HS-27A (cell line): ENCODE measurements at places on chromosomes 12 and 14.

DNA sequence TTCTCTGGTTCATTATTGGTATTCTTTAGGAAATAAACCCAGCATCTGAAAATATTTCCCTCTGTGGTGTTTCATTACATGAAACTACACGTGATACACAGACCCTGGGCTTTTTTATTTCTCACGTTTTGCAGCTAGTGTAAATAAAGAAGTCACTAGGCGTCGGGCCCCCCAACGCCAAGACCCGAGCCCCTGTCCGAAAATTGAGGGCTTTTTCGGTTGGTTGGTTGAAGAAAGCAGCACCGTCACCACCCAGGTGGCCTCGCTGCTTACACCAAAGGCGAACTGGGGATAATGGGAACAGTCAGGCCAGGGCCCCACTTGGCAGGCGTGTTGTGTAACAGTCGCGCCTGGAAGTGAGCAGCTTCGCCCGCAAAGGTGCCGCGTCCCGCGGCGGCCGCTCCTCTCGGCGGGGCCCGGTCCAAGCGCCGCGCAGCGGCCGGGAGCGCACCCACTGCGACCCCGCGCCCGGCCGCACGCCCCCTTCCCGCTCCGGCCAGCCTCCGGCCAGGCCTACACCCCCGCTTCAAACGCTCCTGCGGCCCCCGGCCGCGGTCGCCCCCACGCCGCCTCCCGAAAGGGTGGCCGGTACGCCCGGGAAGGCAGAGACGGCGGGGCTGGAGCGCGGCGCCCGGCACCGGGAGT, 1.2 kb downstream of the DUSP16 start:
- peak; percentile 19 for DNase-seq

DNA sequence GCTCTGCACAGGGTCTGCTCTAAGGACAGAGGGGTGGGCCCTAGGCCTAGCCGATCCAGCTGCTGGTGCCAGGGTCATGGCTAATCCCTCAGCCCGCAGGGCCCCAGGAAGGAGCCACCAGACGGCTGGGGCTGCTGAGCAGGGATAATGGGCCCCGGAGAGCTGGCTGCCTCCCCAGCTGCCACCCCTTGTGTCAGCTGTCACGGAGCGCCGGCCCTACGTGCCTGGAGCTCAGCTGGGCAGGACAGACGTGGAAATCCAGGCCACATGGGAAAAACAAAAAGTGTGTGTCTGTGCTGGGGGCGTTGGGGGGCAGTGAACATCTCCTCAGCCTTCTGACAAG, 36.2 kb downstream of the CHGA start:
- no peak for DNase-seq

- DNase-seq, result no peak
Observed at GRCh38 chr12:43098766-43099550, 453.0 kb downstream of the ADAMTS20 start.

- no peak for DNase-seq
Observed at GRCh38 chr12:66482351-66483203, 180.3 kb downstream of the HELB start.

DNA sequence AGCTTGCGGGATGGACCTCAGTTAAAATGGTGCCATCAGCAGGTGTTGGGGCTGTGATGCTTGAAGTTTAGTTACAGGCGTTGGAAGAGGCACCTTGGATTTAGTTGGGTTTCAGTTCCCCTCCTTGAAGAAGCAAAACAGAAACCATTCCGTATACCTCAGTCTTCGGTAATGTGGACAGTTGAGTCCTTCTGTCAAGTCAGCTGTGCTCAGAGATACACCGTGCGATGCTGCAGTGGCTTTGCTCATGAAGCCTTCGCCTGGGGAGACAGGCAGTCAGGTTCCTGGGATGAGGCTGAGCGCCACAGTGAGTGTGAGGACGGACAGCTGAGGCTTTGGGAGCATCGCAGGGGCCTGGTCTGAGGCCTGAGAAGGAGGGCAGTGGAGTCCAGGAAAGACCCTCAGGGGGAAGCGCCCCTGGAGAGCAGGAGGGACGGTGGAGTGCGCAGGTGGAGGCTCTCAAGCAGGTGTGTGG, 7.4 kb downstream of the RAN start:
- DNase-seq, result no peak

GRCh38 chr14:79967453-79967852, 243.9 kb downstream of the DIO2 start:
- DNase-seq, result no peak

DNA sequence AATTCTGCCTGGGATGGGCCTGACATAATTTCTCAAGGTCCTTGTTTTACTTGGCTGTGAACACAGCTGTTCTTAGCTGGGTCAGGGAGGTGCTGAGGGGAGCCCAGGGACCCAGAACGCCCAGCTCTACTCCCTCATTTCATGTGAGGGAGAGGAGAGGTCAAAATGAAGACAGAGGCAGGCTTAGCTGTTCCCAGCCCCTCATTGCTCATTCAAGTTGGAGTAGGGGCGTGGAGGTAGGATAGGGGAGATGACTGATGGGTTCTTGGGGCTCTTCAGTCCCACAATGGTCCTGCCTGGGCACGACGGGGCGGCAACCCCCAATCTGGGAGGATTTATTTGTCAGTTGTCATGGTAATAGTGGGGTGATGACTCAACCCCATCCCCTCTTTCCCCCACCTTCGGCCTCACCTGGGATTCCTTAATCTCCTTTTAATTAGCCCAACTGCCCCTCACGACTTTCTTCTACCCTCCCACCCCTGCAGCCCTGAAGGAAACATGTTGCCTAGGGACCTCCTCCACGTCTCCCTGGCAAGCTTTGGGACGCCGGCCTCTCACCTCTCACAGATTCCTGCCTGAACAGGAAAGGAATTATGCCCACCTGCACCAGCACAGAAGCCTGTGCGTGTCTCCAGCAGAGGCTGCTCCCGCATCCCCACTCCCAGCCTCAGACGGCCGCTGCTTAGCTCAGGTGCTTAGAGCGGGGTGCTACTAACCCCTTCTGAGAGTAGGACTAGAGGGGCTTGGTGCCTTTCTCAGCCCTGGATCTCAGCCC, 10.2 kb downstream of the SPRYD3 start:
- DNase-seq, result no peak

- no peak for DNase-seq
Observed at GRCh38 chr12:24773996-24774395, 174.9 kb downstream of the BCAT1 start.

DNA sequence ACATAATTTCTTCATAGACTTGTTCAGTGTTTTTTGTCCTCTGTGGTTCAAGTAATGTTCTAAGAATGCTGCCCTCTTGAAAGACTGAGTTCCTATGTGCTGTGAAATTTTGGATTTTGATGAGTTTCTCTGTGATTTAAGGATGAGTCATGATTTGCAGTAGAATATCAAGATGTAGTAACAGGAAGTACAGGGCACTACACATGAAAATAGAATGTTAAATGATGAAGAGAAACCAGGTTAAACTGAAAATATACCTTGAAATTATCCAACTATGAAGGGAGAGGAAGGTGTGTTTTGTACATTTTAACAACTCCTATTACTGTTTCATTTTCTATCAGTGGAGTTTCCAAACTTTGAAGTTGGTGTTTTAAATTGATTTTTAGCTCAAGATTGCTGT, 4.8 kb downstream of the ELK3 start:
- peak; percentile 80 for DNase-seq

DNA sequence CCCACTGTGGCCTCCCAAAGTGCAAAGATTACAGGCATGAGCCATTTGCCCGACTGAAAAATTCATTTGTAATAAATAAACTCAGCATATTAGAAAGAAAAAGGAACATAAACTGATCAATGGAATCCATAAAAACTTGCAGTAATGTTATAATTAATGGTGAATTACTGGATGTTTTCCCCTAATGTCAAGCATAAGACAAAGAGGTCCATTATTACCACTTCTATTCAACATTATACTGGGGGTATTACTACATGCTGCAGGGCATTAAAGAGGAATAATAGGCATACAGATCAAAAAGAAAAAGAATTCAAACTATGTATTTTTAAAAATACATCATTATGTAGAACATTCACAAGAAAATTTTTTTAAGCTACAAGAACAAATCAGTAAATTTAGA, 926.8 kb downstream of the LRFN5 start:
- DNase-seq, result no peak

DNA sequence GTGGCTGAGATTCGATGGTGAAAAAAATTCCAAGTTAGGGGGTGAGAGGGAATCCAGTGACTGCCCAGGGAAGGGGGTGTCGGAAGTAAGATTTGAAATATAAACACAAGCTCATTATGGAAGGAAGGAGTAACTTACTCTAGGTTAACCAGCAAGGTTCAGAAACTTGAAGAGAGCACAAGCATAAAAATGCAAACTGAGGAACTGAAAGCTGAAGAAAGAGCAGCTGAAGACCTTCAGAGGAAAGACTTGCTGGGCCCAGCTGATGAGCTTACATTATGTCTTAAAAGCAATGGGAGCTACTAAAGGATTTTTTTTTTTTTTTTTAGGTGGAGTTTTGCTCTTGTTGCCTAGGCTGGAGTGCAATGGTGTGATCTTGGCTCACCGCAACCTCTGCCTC, 189.7 kb upstream of the GRIN2B start:
- no peak for DNase-seq

GRCh38 chr14:100670017-100670752, 56.5 kb upstream of the DLK1 start:
- no peak for DNase-seq

- no peak for DNase-seq
Observed at GRCh38 chr14:103686831-103687485, 28.3 kb downstream of the XRCC3 start.

DNA sequence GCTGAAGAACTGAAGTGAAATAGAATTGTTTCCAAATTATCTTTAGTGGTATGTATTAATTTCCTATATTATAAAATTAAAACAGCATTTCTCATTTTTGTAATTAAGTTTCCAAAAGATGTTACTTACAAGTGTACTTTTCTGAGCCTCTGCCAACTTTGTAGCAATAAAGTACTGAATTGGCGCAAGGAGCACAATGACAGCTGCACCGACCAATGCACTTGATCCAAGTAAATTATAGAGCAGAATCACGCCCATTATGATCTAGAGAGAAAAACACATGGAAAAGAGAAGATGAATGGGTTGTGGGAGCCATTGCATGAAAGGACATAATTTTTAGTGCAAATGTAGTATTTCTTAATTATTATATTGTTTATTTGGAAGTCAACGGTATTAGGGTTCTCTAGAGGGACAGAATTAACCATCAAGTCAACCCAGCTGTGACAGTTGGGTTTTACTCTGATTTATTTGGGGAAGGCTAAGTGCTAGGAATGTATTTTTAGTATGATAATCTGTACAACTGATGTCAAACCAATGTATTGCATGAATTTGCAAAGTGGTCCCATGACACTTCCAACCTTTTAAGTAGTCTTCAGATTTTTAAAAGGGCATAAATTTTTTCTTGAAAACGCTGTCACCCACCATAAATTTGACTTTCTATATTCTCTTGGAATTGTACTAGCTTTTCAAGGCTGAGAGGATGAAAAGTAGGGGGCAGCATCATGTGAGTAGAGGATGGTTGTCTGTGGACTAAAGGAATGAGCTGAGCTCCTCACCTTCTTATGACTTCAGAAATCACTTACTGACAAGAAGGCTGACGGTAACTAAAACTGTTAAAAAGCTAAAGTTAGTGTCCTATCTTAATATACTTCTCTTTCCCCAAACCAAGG, 33.0 kb downstream of the ABCC9 start:
- DNase-seq, result no peak

DNA sequence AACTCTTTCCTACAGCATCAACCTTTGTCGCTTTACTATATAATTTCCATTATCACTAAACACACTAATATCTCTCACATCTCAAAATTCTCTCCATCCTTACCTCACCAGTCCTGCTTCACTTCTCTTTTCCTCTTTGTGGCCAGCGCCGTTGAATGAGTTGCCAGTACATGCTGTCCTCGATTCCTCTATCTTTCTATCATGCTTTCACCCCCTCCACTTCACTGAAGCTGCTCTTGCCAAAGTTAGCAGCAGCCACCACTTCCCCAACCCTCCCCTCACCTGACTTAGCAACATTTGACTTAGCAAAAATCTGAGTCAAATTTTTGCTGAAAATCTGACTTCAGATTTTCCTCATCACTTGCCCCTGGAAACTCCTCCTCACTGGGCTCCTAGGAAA, 210.4 kb downstream of the ANO6 start:
- no peak for DNase-seq

DNA sequence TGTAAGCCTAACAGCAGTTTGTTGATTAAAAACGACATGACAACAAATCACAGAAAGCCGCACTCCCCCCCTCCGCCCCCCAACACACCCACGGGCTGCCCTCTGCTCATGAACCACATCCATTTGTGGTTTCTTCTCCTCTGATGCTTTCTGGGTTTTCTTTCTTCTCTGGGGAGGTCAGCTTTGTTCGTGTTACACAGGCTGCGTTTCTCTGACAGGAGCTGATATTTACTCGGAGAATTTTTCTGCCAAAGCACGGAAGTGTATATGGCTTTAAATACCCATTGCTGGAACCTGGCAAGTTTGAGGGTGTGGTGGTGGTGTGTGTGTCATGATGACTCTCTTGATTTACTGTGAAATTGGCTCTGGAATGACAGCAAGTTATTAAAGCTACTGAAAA, 883.7 kb upstream of the TMEM132C start:
- no peak for DNase-seq

- no peak for DNase-seq
Observed at GRCh38 chr14:24434036-24434435, 4.3 kb downstream of the KHNYN start.

- DNase-seq, result no peak
Observed at GRCh38 chr12:99686142-99686541, 38.6 kb downstream of the GARIN6 start.

- no peak for DNase-seq
Observed at GRCh38 chr14:99971941-99972747, 93.1 kb upstream of the EVL start.

DNA sequence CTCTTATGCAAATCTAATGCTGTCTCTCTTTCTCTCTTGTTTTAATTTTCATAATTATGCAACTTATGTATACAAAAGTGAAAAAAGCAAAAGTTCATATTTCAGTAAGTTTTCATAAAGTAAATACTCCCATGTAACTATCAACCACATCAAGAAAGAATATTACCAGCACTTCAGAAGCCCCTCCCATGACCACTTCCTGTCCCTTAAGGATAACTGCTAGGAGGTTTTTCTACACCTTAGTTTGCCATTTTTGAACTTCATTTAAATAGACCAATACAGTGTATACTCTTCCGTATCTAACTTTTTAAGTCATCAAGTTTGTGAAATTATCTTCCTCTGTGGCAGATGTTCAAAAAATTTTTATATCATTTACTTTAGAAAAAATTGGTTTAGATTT, 547 bp upstream of the OR4K15 start:
- DNase-seq, result no peak

- no peak for DNase-seq
Observed at GRCh38 chr14:33589334-33589733, 361.5 kb downstream of the EGLN3 start.

DNA sequence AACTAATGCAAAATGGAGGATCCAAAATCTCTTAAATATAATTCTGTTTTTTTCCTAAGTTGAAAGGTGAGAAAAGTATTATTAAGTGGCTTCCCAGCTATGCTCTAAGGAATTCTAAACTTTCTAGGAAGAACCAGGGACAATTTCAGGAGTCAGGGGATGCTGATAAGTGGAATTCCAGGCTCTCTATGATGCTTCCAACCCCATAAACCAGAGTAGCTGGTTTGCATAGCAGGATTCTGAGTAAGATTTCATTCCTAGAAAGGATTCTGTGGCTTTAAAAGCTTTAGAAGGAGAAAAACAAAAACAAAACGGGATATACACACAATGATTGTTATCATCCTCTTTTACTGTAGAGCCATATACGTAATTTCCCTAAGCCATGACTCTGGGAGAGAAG, 93.9 kb downstream of the SLC16A7 start:
- no peak for DNase-seq

- DNase-seq, result no peak
Observed at GRCh38 chr14:81298911-81299310, 78.2 kb upstream of the GTF2A1 start.

GRCh38 chr12:116152268-116152667, 125.2 kb downstream of the MED13L start:
- DNase-seq, result peak; percentile 57

GRCh38 chr14:99790201-99790977, 2.8 kb upstream of the EML1 start:
- DNase-seq, result no peak
